Omental fat pad (tissue), 4 donors: ENCODE measurements at places on chromosomes 5 and 9.

DNA sequence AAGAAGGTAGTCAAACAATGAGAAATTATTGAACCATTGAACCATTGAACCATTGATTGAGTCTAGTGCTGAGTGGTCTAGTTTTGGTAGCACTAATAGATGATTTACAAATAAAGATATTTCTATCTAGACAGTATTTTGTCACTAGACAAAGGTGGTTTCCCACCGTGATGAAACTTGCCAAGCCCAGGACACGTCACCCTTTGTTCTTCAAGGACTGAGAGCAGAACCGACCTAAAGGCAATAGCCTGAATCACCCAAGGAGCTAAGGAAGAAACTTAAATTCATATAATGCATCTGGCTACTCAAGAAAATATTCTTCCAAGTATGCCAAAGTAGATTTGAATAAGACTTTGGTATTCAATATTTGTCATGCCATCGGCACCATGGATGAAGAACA lies 103.3 kb downstream of the ESM1 start:
- no peak for DNase-seq

DNA sequence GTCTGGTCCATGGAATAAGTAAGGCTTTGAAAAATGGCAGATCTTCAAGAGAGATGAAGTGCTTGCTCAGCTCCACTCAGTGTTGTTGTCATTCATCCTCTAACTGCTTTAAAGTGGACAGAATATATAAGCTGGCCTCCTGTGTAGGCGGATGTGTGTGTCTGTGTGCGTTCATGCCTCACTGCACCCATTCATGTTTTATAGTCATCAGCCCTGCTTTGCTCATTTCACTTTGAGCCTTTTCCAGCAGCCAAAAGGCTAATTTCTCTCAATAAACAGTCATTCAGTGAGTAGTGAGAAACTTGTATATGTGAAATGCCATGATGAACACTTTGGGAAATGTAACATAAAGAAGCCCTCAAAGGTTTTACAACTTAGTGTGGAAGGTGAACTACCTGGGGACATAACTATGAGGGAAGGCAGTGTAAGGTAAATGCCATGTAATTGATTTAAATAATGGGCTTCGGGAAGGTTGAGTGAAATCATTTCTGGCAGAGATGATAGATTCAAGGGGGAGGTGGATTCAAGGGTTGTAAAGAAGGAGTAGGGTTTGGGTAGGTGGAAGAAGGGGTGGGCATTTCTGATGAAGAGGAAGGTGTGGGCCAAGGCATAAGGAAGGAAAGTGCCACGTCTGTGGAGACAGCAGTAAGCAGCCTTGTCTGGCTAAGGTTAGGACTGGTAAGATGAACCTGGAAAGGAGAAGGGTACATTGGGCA lies 15.7 kb downstream of the TTC23L start:
- DNase-seq, result no peak

- DNase-seq, result no peak
Observed at GRCh38 chr9:4417578-4418325, 72.5 kb upstream of the SLC1A1 start.

DNA sequence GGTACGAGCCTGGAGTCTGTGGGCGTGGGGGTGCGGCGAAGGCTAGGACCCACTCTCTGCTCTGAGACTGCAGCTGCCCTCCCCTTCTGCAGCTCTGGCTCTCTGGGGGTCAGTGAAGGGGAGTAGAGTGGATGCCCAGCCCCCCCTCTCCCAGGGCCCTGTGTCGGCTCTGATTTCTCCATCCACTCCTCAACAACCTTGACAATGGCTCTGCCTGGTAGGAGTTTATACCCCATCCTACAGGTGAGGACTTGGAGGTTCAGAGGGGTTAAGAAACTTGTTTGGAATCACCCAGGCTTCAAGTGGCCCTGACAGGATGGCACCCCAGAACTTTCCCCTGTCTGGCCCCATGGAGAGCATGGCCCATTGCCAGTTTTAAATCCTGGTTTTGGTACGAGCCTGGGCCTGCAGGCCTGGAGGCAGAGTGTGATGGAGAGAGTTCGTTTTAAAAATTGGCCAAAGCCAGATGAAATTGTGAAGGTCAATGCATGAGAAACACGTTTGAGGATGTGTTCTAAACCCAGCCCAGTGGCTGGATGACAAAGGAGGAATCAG lies 22.3 kb downstream of the NCS1 start:
- no peak for DNase-seq

- DNase-seq, result no peak
Observed at GRCh38 chr9:99019510-99020331, 76.0 kb downstream of the COL15A1 start.
